T-helper 2 cell (primary cell): ENCODE measurements at places on chromosomes 12 and 14.

- no peak for DNase-seq
These were observed 42.4 kb upstream of the STXBP6 start for GRCh38 chr14:25092258-25092740.

DNA sequence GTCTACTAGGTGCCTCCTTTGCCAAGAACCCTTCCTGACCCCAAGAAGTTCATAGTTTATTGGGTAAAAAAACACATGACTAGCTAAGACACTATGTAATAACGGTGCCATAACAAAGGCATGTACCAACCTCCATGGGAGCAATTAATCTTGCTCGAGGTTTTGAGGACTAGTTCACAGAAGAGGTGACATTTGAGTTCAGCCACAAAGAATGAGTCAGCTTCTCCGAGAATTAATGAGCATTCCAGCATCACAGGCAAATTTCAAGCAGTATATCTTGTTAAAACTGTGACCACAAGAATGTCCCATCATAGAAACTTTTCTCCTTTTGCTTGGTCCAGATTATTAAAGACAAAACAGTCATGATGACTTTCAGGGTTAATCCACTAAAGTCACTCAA is 113.0 kb upstream of the RAP1B start:
- no peak for DNase-seq

DNA sequence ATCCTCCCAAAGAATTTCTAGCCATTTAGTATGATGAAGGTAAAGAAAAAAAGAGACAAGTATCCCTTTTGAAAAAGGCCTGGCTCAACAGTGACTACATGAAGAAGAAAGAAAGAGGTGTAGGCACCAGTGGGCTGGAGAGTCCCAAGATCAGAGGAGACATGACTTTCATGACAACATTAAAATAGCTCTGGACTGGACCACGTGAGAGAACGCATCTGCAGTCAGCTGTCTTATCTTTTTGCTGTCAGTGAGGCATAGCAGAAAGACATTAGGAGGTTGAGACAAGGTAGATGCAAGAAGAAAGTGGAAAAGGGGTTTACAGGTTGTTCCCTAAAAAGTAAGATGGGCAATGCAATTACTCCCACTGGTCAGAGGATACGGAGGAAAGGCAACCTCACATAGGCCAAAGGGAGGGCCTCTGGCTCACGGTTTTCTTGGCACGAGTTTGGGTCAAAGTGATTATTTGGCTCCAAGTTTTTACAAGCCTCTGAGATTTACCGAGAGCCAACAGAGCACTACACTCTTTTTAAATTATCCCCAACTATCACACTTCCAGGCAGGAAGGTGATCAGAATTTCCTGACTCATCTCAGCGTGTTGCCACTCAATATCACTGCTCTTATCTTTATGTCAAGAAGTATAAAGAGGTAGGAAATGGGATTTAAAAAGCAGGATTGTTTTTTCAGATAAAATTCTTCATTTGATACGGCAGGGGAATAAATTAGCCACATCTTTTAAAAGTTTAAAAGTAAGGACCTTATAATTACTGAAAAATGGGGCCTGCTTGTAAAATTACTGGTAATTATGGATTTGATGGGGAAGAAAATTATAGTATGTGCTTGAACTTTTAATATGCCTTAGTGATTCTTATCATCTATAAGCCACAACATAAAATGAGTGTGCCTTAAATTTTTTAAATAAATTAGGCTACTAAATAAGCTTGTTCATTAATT is 29.2 kb downstream of the TMTC1 start:
- DNase-seq, result no peak

- no peak for DNase-seq
These were observed 365.2 kb downstream of the SEC23A start for GRCh38 chr14:38737686-38738407.

DNA sequence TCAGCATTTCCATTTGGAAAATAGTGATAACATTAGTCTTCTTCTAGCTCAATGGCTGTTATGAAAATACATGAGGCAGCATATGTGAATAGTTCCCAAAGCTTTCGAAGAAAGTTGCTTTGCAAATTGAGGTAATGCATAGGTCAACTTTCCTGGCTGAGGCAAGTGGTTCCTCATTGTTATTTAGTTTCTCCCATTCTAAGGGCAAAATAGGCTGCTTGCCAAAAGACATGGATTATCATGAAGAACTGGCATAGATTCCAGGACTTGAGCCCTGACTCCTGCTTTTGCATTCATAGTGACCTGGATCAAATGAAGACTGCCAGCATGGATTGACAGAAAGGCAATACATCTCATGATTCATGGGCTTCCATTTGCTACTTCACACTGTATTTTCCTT is 35.7 kb downstream of the LRFN5 start:
- no peak for DNase-seq

GRCh38 chr12:51832354-51833107 is 16.0 kb downstream of the FIGNL2 start:
- no peak for DNase-seq

DNA sequence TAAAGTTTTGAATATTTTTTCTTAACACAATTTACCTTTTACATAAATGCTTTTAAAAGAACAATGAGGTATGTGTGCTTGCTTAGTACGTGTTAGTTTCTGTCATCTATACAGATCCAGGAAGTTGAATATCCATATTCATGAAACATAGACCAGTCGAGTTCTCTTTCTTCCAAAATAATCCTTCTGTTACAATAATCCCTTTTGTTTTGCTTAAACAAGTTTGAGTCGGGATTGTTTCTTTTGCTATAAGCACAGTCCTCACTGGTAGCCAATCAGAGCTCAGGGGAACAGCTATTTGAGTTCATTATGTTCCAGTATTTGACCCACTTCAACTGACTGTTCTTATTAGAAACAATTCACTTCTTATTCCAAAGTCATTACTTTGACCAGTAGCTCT is 214.7 kb upstream of the FLRT2 start:
- DNase-seq, result no peak

DNA sequence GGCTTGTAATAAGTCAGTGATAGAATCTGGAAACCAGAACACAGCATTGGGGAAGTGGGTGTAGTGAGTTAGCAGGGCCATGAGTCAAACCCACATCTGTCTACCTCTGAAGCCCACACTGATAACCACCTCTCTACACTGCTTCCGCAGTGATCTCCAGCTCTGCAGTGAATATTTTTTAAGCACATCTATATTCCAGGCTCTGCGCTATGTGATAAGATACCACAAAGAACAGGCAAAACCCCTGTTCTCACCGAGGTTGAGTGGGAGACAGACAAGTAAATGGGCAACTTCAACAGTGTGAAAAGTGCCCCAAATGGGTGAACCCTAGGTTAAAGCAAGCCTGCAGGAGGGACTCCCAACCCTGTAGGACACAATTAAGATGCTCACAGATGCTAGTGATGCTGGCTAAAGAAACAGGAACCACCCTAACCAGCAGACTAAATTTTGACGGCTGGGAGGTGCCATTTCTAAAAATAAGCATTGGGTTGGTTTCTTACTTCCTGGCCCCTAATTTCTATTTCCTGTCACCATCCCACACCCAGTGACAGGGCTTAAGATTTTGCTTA is 375.0 kb downstream of the DPF3 start:
- DNase-seq, result no peak

DNA sequence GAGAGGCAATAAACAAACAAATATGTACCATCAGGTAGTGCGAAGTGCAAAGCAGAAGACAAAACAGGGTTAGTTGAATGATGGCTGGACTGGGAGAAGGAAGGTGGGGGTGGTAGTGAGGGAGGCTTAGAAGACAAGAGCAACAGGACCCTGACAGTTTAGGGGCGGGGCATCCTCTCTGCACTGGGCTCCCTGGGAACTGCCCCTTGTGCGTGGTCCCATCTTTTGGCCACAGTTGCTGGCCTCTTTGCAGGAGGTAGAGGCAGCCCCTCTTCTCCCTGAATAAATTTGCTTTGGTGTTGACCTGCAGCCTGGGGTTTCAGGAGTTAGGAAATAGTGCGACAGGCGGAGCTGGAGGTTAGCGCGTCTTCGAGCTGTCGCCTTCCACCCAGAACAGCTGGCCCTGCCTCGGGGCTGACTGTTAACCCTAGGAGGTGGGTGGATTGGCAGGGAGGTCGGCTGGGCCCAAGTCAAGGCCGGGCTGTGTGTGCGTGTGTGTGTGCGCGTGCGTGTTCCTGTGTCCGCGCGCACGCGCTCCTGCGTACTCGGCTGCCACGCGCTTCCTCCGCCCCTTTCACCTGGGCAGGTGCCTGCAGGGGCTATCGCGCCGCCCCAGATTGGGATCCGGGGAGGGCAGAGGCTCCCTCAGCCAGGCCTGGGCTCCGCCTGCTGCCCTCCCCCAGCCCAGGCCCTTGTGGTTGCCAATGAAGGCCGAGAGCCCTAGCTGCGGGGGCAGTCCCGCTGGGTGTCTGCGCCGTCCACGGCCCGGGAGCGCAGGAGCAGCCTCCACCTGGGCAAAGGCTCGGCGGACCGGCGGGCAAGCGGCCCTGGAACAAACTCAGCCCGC is 180.8 kb downstream of the ADCK1 start:
- no peak for DNase-seq

DNA sequence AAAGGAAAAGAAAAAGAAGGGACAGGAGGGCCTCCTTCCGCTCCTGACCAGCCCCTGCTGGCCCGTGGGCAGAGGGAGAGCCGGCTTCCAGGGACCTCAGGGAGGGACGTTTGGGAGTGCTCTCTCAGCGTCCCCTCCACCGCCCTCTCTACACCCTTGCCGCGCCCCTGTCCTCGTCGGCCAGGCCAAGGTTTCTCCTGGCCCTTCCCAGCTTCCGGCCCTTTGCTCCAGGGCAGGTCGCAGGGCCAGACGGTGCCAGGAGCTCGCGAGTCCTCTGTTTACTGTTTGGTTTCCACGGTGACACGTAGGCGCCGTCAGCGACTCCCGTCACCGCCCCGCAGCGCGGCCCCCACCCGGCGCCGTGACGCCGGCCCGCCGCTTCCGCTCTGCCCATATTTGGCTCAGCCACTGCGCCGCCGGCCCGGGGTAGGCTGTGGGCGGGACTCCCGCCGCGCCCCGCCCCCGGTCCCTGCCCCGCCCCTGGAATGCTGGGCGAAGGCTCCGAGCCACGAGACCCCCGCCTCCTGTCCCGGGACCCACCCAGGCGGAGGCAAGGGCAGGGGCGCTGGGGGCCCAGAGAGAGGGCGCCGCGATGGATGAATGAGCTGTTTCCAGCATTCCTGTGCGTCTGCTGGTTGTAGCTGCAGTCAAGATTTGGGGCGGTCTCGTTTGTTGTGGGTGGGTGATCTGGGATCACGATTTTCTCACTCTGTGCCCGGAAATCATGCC is 15.5 kb downstream of the FOS start:
- DNase-seq, result peak; percentile 90

- DNase-seq, result no peak
These were observed 248.0 kb downstream of the NPAS3 start for GRCh38 chr14:33186656-33187055.

GRCh38 chr12:108116699-108117098 is 12.4 kb upstream of the WSCD2 start:
- DNase-seq, result no peak

- DNase-seq, result no peak
These were observed 266.0 kb downstream of the KSR2 start for GRCh38 chr12:117702741-117703140.

GRCh38 chr12:65781681-65782269 is 42.5 kb upstream of the HMGA2 start:
- no peak for DNase-seq

DNA sequence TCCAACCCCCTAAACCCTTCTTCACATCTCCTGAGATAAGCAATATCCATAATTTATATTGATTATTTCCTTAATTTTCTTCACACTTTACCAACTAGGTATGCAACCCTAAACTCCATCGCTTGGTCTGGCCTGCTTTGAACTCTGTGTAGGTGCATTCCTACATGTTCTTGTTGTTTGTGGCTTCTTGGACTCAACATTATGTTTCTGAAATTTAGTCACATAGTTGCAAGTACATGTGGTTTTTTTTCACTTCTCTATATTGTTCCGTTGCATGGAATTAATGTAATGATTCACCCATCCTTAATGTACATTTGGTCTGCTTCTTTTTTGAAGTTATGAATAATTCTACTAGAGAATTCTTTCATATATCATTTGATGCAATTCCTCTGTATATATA is 1.6 kb upstream of the TAS2R30 start:
- DNase-seq, result peak; percentile 33
